ENCODE measurements at places on chromosomes 2 and 18.

DNA sequence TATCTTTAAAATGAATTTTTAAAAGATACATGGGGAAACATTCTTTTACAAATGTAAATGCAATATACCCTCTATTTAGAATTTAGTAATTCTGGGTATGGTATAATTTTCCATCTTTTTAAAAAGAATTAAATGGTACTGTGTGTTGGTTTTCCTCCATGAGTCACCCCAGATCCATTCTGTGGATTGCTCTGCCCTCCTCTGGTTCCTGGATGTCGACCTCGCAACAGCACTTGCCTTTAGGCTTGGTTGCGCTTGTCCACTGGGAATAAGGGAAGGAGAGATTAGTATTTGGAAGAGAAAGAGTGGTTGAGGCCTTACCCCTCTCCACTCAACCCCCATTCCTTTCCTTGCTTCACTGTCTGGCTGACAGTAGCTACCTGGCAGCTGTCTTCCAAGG is 90.4 kb downstream of the FTCDNL1 start:
- DNase-seq: no peak

DNA sequence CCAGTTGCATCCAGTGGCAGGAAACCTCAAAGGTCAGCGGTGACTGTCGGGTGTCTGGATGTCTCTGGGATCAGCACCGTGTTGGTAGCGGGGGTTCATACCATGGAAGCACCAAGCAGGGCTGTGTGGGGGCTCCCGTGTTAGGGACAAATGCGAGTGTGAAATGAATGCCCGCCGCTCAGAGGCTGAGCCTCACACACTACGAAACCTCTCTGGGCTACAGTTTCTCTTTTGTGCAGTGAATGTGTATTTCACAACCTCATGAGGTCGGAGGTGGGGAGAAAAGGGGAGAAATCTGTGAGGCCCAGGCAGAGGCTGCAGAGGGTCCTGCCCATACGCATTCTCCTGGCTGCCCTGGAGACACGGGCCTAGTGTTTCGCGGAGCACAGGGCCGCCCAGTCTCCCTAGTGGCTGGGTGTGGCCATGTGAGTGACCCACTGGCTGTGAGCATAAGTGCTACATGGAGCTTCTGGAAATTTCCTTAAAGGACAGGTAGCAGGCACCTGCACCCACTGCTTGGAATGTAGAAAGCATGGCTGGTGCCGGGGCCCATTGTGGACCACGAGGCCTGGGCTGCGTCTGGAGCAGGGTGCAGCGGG is 138.0 kb upstream of the GLI2 start:
- DNase-seq: no peak

- no peak for DNase-seq
These were observed 62.3 kb upstream of the C2orf15 start for GRCh38 chr2:99079226-99079625.

- no peak for DNase-seq
These were observed 113.9 kb downstream of the CCDC74A start for GRCh38 chr2:131641414-131642206.

GRCh38 chr18:56173542-56174220 is 464.7 kb downstream of the TXNL1 start:
- no peak for DNase-seq

DNA sequence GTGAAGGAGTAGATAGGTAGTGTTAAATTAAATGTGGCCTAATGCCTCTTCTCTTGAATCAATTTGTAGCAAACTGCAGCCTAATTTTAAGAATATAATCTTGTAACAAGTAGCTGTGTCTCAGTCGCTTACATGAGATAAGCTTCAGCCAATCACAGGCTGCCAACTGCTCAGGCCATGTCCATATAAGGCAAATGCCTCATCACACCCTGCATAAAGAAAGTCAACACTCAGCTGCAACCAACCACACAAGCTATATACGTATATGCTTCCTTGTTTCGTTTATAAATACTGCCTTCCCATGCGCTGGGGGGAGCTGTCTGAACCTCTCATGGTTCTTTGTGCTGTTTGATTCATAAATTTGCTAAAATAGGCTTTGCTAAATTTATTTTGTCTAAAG is 476.3 kb downstream of the TRIB2 start:
- DNase-seq: no peak

DNA sequence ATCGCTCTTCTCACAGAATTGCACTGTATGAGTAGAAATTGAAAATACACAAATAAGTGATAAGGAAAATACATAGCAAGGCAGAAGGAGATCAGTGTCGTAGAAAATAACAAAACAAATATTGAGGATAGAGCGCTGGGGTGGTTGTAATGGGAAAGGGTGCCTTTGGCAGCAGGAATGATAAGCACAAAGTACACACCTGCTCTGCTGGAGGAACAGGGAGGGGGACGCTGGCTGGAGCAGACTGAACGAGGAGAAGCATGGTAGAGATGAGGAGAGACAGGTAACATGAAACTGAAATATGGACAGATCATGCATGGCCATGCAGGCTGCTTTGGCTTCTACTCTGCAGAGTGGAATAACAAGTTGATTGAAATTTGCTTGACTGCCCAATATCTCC is 181.2 kb upstream of the FSHR start:
- DNase-seq: no peak

DNA sequence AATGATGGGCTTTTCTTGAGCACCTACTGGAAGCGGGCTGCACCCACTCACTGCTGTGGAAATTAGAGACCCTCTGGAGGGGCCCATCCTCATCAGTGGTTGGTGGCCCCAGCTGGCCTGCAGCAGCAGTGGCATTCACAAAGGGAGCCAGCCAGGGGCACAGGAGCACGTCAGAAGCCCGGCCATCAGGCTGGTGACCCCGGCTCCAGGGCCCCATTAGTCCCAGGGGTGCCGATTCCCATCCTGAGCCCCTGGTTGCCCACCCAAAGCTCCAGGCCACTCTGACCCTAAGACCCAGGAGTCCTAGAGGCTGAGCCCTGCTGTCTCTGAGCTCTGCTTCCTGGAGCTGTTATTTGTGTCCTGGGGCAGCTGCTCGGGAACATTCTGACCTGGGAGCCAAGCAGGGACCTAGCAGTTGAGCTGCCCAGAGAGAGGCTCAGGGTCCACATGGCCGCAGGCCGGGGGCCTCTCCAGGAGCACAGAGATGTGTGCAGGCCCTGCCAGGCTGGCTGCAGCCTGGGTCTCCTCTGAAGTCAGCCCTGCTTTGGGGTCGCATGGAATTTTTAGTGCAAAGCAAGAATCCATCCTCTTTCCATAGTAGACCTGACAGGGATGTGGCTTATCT is 207.2 kb downstream of the KLHL29 start:
- no peak for DNase-seq

GRCh38 chr2:159773426-159773825 is 24.6 kb downstream of the CD302 start:
- no peak for DNase-seq

GRCh38 chr18:76459687-76460350 is 35.2 kb downstream of the ZNF516 start:
- DNase-seq: no peak

- no peak for DNase-seq
These were observed 30.6 kb downstream of the SPATS2L start for GRCh38 chr2:200336980-200337615.

DNA sequence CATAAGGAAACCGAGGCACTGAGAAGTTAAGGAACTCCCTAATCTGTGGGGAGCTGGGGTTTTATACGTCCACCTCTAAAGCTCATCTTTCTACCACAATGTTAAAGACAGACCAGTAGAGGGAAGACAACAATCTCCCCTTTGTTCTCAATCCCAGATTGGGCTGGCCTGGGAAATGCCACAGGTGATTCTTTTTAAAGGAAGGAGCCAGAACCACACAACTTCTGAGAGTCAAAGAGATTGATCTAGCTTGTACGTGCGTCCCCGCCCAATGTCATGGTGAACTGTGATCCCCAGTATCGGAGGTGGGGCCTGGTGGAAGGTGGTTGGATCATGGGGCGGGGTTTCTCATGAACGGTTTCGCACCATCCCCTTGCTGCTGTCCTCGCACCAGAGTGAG is 81.8 kb upstream of the LCLAT1 start:
- no peak for DNase-seq

DNA sequence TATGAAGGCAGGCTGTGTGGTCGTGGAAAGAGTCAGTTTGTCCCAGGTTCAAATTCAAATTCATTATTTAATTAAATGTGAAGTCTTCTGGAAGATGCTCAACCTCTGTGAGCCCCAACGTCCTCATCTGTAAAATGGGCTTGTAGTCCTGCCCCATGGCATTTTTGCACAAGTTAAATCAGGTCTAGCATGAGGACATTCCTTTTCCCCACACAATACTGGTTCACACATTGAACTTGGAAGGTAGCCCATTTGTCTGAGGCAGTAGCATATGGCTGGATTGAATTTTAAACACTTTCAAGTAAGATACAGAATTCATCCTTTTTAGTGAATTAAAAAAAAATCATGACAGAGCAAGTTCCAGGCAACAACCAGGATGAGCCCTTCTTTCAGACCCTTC is 665.4 kb upstream of the HS6ST1 start:
- no peak for DNase-seq
